Muscle of leg (tissue), 16 donors: ENCODE measurements at places on chromosomes 11 and 22. TPM values are rescaled to one million over a fixed set of nuclear protein-coding genes. Genes with fewer than 3 reads are reported as not detected.

- DNase-seq = no peak
- H3K4me1 ChIP-seq = peaks cover 13% of the 10 kb centered on the region
- no peaks in the 10 kb centered on the region for H3K27me3 ChIP-seq
- H3K27ac ChIP-seq = no peak overlapping the region
Measured at GRCh38 chr22:18148293-18148965, 1.5 kb upstream of the USP18 start.

- H3K36me3 ChIP-seq = no peaks in the 10 kb centered on the region
- H3K4me3 ChIP-seq = no peak overlapping the region
- peak; percentile 65 for DNase-seq
- H3K27me3 ChIP-seq = no peaks in the 10 kb centered on the region
- H3K4me1 ChIP-seq = peaks cover 36% of the 10 kb centered on the region
- H3K27ac ChIP-seq = no peak overlapping the region
Measured at GRCh38 chr11:130528298-130529261, 80.1 kb downstream of the ADAMTS15 start.

GRCh38 chr11:128552783-128553661 lies 34.3 kb downstream of the ETS1 start:
- H3K4me3 ChIP-seq = no peak overlapping the region
- peaks cover 16% of the 10 kb centered on the region for H3K27me3 ChIP-seq
- DNase-seq = peak; percentile 56
- peak overlapping the region; percentile 70 for H3K27ac ChIP-seq
- H3K4me1 ChIP-seq = peaks cover 32% of the 10 kb centered on the region
- no peaks in the 10 kb centered on the region for H3K36me3 ChIP-seq

GRCh38 chr11:70948398-70948797 lies 304.0 kb downstream of the SHANK2 start:
- no peak for DNase-seq
- H3K27ac ChIP-seq = no peak overlapping the region
- no peaks in the 10 kb centered on the region for H3K27me3 ChIP-seq
- no peaks in the 10 kb centered on the region for H3K36me3 ChIP-seq

Gene B4GALNT4
- 19.3 TPM for polyA plus RNA-seq

DNA sequence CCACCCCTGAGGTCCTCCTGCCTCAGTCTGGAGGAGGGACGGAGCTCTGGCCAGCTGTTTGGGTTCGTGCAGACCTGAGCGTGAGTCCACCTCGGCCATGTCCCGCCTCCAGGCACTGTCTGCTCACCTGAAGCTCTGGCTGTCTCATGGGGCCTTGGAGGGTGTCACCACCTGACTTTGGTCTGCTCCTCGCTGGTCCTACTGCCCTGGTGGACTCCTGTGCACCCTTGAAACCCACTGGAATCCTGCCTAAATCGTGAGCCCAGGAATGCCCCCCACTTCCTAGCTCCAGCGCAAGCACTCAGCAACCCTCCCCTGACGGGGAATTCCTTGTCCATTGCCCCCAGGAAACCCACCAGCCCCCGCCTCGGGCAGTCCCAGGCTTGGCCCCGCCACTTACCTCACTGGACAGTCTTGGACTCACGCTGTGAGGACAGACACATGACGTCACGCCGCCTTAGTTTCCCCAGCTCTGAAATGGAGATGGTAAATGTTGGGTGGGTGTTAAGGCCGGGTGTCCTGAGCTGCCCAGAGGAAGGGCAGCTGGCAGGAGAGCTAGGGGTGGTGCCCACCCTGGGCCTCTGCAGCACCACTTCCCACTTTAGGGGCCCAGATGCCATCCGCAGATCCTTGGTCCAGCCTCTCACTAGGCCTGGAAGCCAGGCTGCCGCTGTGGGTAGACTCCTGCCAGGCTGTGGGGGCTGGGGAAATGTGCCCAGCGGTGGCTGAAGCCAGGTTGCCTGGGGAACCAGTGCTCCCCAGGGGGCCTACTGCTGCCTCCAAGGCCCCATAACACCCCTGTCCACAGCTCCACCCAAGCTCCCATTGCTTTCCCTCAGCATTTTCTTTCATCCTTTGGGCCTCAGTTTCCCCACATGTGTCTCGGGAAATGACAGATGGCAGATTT lies 18.2 kb upstream of the TBX1 start:
- no peak for DNase-seq
- peaks cover 89% of the 10 kb centered on the region for H3K4me1 ChIP-seq
- no peak overlapping the region for H3K4me3 ChIP-seq
- H3K36me3 ChIP-seq = no peaks in the 10 kb centered on the region
- H3K27ac ChIP-seq = no peak overlapping the region
- no peaks in the 10 kb centered on the region for H3K27me3 ChIP-seq

Gene MS4A12
- polyA plus RNA-seq = not detected

DNA sequence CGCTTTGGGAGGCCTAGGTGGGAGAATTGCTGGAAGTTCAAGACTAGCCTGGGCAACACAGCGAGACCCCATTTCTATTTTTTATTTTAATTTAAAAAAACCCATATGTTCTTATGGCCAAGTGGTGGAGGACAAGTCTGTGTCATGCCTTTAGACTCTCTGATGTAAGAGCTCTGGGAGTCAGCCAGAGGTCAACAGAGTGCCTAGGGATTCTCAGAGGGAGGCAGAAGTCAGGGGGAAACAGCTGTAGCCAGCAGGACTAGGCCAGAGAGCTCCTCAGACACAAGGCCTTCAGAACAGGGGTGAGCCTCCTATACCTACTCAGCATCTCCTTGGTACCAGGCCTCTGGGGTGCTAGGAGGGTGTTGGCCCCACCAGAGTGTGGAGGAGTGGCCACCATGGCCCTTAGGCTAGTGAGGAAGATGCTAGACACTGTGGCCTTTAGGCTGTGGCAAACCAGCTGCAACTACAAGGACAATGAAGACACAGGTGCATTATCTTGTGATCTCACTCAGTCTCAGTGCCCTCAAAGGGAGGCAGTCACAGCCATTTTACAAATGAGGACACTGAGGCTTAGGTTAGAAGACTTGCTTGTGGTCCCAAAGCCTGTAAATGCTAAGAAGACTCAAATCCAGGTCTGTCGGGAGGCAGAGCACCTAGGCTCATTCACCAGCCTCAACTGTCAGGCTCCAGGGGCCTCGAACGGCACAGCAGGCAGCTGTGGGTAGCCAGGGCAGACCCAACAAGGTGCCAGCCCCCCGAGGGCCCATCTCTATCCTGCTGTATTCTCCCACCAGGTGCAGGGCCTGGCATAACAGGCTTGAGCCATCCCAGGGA lies 5.0 kb downstream of the ZP1 start:
- H3K27me3 ChIP-seq = no peaks in the 10 kb centered on the region
- no peak overlapping the region for H3K27ac ChIP-seq
- no peak overlapping the region for H3K4me3 ChIP-seq
- H3K4me1 ChIP-seq = peaks cover 73% of the 10 kb centered on the region
- peaks cover 3% of the 10 kb centered on the region for H3K36me3 ChIP-seq

- H3K27me3 ChIP-seq = peaks cover 21% of the 10 kb centered on the region
- no peak for DNase-seq
- H3K4me3 ChIP-seq = no peak overlapping the region
- H3K27ac ChIP-seq = no peak overlapping the region
- no peaks in the 10 kb centered on the region for H3K36me3 ChIP-seq
Measured at GRCh38 chr11:17590463-17590862, 43.4 kb downstream of the OTOG start.

DNA sequence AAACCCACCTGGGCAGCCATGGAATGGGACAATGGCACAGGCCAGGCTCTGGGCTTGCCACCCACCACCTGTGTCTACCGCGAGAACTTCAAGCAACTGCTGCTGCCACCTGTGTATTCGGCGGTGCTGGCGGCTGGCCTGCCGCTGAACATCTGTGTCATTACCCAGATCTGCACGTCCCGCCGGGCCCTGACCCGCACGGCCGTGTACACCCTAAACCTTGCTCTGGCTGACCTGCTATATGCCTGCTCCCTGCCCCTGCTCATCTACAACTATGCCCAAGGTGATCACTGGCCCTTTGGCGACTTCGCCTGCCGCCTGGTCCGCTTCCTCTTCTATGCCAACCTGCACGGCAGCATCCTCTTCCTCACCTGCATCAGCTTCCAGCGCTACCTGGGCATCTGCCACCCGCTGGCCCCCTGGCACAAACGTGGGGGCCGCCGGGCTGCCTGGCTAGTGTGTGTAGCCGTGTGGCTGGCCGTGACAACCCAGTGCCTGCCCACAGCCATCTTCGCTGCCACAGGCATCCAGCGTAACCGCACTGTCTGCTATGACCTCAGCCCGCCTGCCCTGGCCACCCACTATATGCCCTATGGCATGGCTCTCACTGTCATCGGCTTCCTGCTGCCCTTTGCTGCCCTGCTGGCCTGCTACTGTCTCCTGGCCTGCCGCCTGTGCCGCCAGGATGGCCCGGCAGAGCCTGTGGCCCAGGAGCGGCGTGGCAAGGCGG lies 11.4 kb upstream of the ARHGEF17 start:
- no peak for DNase-seq
- no peaks in the 10 kb centered on the region for H3K36me3 ChIP-seq
- no peaks in the 10 kb centered on the region for H3K27me3 ChIP-seq
- no peak overlapping the region for H3K4me3 ChIP-seq
- H3K4me1 ChIP-seq = peaks cover 15% of the 10 kb centered on the region

Gene TLCD5
- polyA plus RNA-seq = 8.5 TPM

DNA sequence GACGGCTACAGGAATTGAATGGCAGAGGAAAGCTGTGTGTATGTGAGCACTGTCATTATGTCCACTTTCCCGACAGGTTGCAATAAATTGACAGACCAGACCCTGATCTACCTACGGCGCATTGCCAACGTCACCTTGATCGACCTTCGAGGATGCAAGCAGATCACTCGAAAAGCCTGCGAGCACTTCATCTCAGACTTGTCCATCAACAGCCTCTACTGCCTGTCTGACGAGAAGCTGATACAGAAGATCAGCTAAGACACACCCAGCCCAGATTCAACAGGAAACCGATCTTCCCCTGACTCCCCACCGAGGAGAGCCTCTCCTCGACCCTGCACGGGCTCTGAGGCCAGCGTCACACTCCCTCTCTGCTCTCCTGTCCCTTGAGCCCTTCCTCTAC lies 11.5 kb upstream of the GRK2 start:
- H3K4me1 ChIP-seq = no peaks in the 10 kb centered on the region
- H3K27ac ChIP-seq = no peak overlapping the region
- no peak overlapping the region for H3K4me3 ChIP-seq
- DNase-seq = no peak
